ENCODE measurements at places on chromosomes 3 and 15.
A peak's percentile ranks its signal among the peaks of the same experiment; 100 is the strongest.

GRCh38 chr3:12656850-12657249 lies 7.1 kb downstream of the RAF1 start:
- DNase-seq: no peak

GRCh38 chr15:43414196-43414595 lies 43.3 kb downstream of the TUBGCP4 start:
- DNase-seq: no peak

GRCh38 chr15:84937144-84937543 lies 44.5 kb upstream of the PDE8A start:
- no peak for DNase-seq

DNA sequence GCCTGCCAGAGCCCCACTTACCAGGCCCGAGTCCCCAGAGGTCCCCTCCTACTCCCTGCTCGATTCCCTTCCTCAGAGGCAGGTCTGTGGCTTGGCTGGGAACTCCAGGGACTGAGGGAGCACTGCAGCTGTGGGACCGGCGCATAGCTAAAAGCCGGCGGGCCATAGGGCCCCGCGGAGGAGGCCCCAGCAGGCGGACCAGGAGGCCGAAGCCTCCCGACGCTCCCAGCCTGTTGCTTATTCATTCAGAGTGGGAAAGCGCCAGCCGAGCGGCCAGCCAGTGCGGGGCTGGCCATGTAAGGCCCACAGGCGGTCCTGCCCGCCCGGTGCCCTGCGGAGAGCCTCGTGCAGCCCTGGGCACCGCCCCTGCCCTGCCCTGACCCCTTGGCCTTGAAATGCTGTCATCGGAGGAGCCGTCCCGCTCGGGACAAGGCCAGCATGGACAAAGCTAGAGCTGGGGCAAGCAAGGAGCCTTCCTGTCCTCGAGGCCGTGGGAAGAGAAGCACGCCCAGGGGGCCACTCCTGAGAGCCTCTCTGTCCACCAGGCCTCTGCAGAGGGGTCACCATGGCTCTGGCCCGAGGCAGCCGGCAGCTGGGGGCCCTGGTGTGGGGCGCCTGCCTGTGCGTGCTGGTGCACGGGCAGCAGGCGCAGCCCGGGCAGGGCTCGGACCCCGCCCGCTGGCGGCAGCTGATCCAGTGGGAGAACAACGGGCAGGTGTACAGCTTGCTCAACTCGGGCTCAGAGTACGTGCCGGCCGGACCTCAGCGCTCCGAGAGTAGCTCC lies at the start of gene LOXL1:
Gene LOXL1 (plus strand): TSS at position 244 of the 784 bp plus-strand sequence. CDS start 322 bp downstream, at position 566.
- DNase-seq: peak; percentile 89

GRCh38 chr3:149933858-149934257 lies 36.8 kb downstream of the PFN2 start:
- no peak for DNase-seq

GRCh38 chr15:51051776-51052175 lies 42.9 kb downstream of the TNFAIP8L3 start:
- no peak for DNase-seq

DNA sequence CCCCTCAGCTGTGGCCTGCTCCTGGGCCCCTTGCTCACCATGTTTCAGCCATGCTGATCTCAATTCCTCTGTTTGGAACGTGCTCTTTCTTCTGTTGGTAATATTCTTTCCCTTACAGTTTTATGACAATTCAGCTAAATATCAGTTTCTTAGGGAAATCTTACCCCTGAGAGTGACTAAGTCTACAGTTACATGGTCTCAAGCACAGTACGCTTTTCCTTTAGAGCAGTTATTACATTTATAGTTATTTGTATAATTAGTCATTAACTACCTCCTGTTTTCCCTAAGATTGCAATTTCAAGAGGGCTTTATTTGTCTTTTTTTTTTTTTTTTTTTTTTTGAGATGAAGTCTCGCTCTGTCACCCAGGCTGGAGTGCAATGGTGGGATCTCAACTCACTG lies 23.5 kb downstream of the C3orf62 start:
- no peak for DNase-seq

GRCh38 chr3:119309591-119309990 lies 15.4 kb downstream of the ARHGAP31 start:
- no peak for DNase-seq

DNA sequence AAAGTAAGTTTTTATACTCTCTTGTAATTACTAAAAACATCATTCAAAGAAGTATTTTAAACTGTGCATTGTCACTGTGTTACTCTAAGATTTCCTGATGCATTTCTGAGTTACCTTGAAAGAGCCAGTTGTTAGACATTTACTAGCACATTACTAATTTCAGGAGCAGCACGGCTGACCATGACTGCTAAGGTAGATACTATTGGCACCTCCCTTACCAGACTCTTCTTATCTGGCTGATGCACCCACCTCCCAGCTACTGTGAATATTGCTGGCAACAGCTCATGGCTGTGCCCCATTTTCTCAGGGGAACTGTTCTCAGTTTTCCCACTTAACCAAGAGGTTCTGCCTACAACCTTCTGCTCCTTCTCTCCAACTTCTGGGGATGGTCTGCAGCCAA lies 29.4 kb downstream of the COL6A5 start:
- no peak for DNase-seq

DNA sequence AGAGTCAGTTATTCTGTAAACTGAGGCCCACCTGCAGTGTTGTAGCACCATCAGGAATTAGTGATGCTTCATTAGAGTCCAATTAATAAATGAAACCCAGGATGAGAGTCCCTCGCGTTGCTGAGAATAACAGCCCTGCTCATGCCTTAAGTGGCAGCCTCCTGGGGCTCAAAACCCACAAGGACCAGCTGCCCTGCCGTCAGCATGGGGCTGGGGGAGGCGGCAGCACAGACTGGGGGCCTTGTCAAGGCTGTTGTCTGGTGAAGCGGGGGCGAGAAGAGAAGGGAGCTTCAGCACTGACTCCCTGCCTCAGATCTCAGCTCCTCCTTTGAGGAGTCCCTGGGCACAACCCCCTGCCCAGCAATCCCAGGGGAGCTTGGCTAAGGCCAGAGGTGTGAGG lies 21.0 kb downstream of the CCDC33 start:
- DNase-seq: no peak

DNA sequence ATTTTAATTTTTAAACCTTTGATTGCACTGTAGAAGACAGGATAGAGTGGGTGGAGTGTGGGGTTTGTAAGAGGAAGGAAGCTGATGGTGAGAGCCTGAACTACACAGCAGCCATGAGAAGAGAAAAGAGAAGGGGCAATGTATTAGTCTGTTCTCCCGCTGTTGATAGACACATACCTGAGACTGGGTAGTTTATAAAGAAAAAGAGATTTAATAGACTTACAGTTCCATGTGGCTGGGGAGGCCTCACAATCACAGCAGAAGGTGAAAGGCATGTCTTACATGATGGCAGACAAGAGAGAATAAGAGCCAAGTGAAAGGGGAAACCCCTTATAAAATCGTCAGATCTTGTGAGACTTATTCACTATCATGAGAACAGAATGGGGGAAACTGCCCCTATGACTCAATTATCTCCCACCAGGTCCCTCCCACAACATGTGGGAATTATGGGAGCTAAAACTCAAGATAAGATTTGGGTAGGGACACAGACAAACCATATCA lies 37.3 kb downstream of the STARD5 start:
- no peak for DNase-seq

DNA sequence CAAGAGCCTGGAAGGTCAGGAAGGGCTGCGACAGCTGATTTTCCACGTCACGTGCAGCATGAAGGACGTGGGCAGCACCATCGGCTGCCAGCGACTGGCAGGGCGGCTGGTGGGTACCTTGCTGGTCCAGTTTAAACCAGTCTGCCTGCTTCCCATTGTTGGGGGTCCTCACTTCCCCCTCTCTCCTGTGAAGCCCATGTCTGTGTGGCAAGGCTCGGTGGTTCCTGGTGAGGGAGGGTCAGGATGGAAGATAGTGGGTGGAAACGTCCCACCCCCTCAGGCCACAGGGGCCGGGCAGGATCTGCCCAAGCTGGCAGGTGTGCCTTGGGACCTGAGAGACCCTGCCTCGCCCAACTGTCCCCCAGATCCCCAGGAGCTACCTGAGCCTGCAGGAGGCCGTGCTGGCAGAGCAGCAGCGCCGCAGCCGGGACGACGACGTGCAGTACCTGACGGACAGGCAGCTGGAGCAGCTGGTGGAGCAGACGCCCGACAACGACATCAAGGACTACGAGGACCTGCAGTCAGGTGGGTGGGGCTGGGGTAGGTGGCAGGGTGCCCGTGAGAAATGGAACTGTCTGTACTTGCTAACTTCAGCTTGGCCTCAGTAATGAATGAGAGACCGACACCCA lies 108.2 kb downstream of the LRRK1 start:
- DNase-seq: no peak

DNA sequence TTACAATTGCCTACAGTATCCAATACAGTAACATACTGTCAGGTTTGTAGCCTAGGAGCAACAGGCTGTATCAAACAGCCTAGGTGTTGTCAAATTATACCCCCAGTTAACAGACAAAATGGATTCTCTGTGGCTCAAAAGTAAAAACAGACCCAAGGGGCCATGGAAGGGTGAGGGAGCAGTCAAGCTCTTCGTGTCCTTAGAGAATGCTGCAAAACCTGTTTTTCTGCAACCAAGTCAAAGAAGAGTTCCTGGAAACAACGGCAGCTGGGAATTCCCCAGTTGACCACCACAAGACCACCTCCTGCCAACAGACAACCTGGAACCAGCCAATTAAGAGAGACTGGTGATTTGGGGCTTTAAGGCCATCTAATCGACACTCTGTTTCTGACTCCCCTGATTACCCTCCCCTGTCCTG lies 11.1 kb upstream of the THUMPD3 start:
- no peak for DNase-seq
